ENCODE measurements at places on chromosomes 13 and 19.

DNA sequence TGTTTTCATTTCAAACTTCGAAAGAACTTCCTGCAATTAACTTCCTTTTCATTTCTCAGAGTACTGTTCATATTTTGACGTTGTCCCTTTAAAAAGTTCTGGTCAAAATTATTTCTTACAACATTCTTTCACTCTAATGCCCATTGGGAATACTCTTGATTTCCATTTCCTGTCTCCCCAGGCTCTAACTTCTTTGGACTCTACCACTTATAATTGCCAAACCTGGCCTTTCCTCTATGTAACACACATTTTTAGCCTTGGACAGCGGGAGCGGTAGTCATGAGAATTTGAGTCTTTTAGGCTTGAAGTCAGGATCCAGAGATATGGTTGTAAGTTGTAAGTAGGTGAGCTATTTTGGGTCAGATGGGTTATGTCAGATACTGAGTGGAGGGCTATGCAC lies 163.5 kb upstream of the SPRY2 start:
- no peak for DNase-seq

GRCh38 chr13:105984236-105984635 lies 551.2 kb downstream of the EFNB2 start:
- DNase-seq, result no peak

- DNase-seq, result no peak
These were observed 1.9 kb downstream of the CCNP start for GRCh38 chr19:40224342-40225150.

DNA sequence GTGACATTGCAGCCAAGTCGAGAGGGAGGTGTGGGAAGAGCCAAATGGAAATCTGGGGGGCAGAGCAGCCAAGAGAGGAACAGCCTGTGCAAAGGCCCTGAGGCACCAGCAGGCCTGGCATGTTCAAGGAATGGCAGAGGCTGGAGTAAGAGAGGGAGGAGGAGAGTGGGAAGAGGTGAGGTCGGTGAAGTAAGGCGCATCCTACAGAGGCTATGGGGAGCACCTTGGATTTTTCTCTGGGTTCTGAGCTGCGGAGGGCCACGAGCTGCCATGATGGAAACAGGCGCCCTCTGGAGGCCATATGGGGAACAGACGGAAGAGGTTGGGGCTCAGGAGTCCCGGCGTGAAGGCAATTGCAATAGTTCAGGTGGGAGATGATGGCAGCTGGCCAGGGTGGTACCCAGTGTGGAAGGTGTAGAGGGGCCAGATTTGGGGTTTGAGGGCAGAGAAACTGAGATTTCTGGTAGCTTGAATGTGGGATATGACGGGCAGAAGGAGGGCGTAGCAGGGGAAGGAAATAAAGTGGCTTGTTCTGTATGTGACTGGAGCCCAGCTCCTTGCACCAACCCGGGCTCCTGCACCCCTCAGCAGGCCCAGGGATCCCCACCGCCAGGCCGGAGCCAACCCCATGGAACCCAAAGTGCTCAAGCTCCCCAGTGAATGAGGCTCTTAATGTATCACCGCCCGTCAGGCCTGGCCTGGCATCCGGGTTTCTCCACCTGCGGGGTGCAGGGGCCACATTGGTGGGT lies 20.5 kb upstream of the STRN4 start:
- DNase-seq, result no peak

GRCh38 chr19:49847731-49848696 lies 2.9 kb upstream of the PTOV1 start:
- DNase-seq, result no peak

DNA sequence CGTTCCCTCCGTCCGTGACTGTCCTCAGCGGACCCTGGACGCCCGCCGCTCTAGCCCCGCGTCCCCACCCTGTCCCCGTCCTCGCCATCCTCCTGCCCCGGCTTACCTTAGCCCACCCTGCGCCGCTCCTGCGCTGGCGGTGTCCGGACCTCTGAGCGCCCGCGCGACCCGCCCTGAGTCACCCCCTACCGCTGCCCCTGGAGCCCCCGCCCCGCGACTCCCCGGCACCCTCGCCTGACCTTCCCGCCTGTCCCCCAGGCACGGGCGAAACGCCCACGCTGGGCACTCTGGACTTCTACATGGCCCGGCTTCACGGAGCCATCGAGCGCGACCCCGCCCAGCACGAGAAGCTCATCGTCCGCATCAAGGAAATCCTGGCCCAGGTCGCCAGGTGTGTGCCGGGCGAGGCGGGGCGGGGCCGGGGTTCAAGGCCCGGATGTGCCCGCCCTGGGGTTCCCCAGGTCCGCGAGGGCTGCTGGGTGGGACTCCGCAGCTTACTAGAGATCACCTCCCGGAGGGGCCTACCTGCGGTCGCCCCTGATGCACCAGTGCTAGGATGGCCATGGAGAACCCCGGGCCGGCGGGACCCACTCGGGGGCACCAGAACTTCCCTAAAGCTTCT lies 5.1 kb downstream of the HMG20B start:
- DNase-seq, result no peak

- DNase-seq, result no peak
These were observed 2.4 kb upstream of the ZNF506 start for GRCh38 chr19:19823916-19824315.

GRCh38 chr19:56112313-56112709 lies 8.8 kb downstream of the ZNF787 start:
- DNase-seq, result no peak

- DNase-seq, result peak; percentile 65
These were observed 89.4 kb upstream of the RAP2A start for GRCh38 chr13:97344265-97345175.

DNA sequence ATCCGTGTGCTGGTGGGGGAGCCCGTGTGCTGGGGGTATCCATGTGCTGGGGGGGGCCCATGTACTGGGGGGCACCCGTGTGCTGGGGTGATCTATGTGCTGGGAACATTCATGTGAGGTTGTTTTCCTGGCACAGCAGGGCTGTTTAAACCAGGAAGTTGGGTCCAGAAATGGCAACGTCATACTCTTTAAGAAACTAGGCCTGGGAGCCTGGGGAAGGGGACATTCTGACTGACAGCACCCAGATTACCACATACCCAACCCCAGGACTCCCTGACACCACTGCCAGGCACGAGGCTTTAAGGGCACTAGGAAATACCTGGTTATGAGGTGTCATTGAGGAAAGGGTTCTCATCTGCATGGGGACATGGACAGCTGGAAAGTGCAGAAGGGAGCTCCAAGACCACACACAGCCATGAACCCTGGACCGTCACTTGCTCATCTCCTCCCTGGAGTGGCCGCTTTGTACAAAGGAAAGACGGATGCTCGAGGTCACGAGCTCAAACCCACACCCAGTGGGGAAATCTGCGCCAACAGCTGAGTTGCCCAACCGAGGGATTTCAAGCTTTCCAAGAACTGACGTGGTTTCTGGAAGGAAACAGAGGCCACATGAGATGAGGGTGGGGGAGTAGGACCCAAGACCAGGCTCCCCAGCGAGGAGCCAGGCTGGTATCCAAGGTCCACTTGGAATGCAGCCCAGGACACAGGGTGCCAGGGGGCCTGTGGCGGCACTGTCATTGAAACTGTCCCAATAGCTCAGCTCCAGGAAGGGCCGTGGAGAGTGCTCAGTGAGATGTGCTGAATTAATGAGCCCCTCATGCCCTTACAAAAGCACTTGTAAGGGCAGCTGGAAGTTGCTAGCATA lies 40.9 kb downstream of the RAB20 start:
- DNase-seq, result no peak

- no peak for DNase-seq
These were observed 4.4 kb upstream of the C3 start for GRCh38 chr19:6724631-6725492.

- no peak for DNase-seq
These were observed 136.5 kb upstream of the FNDC3A start for GRCh38 chr13:48839171-48839570.

DNA sequence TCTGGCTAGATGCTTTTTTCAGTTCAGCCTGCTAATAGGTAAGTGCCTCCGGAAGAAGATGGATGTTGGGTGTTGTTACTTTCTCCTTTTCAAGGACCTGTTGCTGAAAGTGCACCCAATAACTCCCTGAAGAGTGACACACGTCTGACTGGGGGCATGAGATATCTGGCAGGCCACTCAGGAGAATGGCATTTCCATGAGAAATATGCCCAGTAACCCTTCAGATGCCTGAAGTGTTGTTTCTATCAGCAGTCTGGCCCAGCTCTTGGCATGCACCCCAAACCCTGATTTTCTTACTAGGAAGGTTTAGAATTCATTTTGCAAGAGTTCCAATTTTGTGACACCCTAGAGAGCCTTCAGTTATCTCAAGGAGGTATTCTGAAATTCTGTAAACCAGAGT lies 71.5 kb downstream of the ARHGAP35 start:
- no peak for DNase-seq

DNA sequence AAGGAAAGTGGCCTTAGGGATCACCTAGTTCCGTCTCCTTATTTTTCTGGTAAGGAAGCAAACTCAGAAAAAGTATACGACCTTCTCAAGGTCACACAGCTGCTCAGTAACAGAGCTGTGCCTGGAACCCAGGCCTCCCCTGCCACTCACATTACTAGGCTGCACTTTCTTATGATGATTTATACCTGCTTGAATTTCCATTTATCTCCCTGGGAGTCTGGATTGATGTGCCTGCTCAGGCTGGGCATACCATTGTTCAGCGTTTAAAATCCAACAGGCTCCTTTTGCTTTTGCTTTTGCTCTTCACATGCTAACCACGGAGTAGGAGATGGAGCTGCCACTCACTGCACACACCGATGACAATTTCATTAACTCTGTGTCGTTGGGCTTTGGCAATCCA lies 241.0 kb downstream of the OLFM4 start:
- no peak for DNase-seq

- DNase-seq, result no peak
These were observed 137.5 kb downstream of the TNFRSF19 start for GRCh38 chr13:23707674-23708073.

DNA sequence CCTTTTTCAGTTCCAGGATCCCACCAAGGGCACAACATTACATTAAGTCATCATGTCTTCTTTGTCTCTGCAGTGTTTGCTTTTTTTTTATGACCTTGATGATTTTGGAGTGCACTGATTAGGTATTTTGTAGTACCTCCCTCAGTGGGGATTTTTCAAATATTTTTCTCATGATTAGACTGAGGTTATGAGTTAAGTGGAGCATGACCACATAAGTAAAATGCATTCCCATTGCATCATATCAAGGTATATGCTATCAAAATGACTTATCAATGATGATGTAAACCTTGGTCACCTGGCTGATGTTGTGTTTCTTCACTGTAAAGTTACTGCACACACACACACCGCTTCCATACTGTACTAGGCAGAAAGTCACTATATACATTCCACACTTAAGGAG lies 96.7 kb upstream of the TRPC4 start:
- no peak for DNase-seq

GRCh38 chr13:50125304-50125553 lies 110.0 kb downstream of the KCNRG start:
- no peak for DNase-seq

GRCh38 chr13:28237944-28238343 lies 99.6 kb downstream of the PAN3 start:
- no peak for DNase-seq

DNA sequence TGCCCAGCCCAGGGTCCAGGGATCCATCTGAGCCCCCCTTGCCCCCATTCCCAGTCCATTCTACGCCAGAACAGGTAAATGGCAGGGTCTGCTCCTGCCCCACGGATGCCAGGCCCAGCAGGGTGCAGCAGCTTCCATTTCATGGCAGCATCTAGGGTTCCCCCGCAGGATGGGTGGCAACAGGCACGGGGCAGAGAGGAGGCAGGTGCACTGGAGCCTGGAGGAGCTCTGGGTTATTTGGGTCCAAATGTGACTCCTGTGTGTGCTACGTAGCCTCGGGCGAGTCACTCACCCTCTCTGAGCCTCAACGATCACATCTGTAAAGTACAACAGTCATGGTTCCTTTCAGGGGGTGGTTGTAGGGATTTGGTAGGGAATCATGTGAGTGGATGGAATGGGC lies 27.4 kb downstream of the IL12RB1 start:
- DNase-seq, result no peak

DNA sequence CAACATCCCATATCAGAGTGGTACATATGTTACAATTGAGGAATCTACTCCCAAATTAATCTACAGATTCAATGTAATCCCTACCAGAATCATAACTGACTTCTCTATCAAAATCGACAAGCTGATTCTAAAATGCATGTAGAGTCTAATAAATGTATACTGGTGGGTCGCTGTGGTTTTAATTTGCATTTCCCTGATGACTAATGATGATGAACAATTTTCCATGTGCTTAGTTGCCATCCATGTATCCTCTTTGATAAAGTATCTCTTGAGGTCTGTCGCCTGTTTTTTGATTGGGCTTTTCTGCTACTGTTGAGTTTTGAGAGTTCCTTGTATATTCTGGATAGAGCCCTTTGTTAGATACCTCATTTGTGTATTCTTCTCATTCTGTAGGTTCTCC lies 43.8 kb downstream of the KLF12 start:
- no peak for DNase-seq

GRCh38 chr13:87403748-87404432 lies 267.3 kb upstream of the SLITRK5 start:
- no peak for DNase-seq

DNA sequence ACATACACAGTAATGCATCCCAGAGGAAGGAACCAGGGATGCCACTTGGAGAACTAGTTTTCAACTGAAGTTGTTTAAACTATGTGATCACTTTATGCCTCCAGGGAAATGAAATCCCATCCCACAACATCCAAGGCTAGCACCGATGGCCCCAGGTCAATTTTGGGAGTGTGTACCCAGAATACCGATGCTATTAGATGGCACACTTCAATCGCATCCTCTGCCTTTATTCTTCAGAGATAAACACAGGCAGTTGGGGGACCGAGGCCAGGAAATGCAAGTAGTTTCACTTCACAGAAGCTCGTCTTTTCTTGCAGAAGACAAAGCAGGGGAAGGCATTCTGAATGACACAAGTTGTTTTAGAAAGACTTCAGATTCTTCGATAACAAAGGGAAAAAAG lies 13.8 kb downstream of the STK24 start:
- DNase-seq, result no peak

GRCh38 chr19:55674459-55674840 lies 576 bp upstream of the EPN1 start:
- no peak for DNase-seq

DNA sequence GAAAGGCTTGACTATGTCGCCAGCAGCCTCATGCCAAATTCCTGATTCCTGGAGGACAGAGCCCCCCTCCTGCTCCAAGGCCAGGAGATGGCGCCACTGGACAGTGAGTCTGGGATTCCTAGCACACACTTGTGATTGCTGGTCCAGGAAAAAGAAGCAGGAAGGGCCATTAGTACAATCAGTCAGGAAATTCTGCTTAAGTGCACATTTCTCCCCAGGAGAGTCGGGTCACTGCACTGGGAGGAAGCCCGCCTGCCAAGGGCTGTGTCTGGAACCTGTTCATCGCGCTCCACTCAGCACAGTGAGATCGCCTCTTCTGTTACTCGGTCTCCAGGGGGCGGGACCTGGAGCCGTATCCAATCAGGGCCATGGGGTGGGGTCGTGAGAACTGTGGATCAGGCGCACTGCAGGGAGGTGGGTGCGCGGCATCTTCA lies 65.1 kb downstream of the ZNF823 start:
- DNase-seq, result peak; percentile 70

- no peak for DNase-seq
These were observed 7.3 kb downstream of the PTBP1 start for GRCh38 chr19:804419-805165.
